Cardiac fibroblast (primary cell): ENCODE measurements at places on chromosomes 12 and 14.
A peak's percentile ranks its signal among the peaks of the same experiment; 100 is the strongest.

DNA sequence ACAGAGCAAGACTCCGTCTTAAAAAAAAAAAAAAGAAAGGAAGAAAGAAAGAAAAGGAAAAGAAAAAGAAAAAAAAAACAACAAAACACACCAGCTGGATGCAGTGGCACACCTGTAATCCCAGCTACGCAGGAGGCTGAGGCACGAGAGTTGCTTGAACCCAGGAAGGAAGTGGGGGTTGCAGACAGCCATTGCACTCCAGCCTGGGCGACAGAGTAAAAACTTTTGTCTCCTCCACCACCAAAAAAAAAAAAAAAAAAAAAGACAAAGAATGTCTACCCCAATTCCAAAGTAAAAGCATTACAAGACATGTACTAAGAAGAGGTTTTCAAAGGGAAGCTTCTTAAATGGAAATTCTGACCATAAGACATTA lies 53.4 kb downstream of the HNRNPC start:
- no peak for DNase-seq

- peak; percentile 78 for DNase-seq
Observed at GRCh38 chr14:58430156-58430555, 2.6 kb downstream of the KIAA0586 start.

GRCh38 chr14:97159124-97159523 lies 361.9 kb downstream of the VRK1 start:
- DNase-seq, result no peak

- no peak for DNase-seq
Observed at GRCh38 chr12:53067074-53067992, 11.9 kb downstream of the SPRYD3 start.

- no peak for DNase-seq
Observed at GRCh38 chr12:24378548-24379407, 429.3 kb upstream of the SOX5 start.

- no peak for DNase-seq
Observed at GRCh38 chr14:81562818-81563217, 29.2 kb upstream of the SEL1L start.

- DNase-seq, result peak; percentile 47
Observed at GRCh38 chr14:32345311-32345791, 16.3 kb downstream of the AKAP6 start.

GRCh38 chr12:10130042-10130441 lies at the start of gene CLEC7A:
CLEC7A (minus strand) TSS chr12:10130199; CDS start chr12:10130082, 117 bp downstream.
- DNase-seq, result no peak

DNA sequence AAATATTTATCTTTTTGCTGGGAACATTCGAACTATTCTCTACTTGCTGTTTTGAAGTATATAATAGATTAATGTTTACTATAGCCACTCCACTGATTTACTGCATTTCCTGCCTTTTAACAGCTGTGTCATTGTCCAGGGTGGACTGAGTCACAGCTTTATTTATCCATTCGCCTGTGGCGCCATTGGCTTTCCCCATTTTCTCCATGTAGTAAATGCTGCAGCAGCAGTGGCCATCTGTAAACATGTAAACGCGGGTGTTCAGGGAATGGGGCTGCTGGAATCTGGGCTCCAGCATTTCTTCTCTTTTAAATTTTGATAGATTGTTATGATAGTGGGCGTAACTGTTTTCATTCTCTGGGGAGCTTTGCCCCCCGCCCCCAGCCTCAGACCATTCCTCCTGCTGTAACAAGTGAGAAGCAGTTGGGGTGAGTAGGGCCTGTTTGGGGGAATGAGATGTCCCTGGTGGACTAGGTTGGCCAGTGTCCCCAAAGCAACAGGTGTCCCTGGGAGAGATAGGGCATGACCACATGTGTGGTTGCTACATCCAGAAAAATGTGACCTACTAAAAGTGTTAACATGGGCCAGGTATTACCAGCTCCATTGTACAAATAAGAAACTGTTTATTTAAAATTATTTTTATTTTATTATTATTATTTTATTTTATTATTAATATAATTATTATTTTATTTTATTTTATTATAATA lies 32.9 kb downstream of the RIN3 start:
- peak; percentile 60 for DNase-seq

GRCh38 chr12:92721130-92721529 lies 18.3 kb downstream of the PLEKHG7 start:
- DNase-seq, result no peak

DNA sequence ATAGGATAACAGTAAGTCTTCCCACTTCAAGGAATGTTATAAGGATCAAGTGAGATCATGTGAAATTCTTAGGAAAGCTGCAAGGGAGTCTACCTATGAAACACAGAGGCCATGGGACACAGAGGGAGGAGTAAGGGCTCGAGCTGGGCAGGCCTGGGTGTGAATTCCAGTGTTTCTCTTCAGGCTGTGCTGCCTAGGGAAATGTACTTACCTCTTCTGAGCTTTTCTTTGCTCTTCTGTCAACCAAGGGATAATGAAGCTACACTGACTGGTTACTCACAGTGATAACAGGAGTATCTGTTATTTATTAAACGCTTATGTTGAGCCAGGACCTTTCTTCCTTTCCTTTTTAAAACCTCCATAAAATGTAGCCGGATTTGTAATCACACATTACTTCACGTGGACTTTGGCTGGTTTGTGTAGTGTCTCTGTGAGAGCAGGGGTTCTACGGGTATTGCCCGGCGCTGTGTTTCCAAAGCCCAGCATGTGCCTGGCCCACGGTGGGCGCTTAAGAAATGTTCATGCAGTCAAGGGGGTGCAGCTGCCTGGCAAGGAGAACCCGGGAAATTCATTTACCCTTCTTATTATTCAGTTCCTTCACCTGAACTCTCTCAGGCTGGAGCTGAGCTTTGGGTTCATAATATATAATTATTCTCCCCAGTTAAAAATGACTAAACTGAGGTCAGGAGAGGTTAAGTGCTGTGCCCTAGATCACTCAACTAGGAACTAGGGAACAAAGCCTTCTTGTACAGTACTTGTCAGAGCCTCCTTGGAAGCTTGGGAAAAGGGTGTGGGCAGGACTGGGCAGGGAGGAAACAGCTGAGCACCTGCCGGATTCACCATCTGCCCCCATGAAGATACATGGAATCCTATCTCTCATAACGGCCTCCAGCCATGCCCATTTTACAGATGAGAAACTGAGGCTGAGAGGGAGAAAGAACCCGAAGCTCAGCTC lies 214.2 kb downstream of the CACNA1C start:
- no peak for DNase-seq

DNA sequence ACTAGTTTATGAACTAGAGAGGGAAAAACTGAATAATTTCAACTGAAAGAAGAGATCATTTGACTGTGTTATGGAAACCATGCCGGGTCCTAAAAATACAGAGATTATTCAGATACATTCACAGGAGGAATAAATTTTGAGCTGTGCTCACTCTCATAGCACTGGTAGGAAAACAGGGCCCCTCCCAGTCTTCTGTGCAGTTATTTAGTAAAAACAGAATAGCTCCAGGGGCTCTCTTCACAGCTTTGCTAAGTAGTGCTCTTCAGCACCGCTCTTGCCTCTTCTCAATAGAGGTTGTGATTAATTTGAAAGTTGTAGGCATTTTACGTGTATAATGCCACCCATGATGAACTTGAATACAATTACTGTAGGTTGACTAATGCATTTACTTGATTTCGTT lies 435.9 kb upstream of the PDE3A start:
- no peak for DNase-seq

- no peak for DNase-seq
Observed at GRCh38 chr12:74595696-74596095, 58.1 kb downstream of the ATXN7L3B start.

DNA sequence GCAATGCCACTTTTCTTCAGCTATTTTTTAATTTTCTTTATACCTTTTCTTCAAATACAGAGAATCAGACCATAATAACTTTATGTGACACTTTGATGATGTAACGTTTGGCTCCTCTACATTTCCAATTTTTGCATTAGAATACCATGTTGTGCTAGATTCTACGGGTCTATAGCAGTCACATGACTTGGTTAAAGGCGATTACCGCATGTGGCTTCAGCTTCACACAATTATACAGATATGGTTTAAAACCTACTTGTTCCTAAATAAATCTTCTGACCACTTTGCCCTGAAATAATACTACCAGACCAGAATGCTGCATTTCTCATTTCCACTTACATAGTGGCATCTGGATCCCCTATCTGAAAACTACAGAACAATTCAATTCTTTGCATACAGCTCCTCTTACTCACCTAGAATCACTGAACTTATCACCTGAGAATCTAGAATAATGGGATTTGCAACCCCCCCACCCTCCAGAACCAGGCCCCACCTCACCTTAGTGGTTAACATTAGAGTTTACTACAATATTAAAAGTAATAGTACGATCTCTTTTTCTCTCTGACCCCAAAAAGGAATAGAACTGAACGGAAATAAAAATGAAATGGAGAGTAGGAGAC lies 1.3 kb downstream of the MAX start:
- DNase-seq, result no peak

DNA sequence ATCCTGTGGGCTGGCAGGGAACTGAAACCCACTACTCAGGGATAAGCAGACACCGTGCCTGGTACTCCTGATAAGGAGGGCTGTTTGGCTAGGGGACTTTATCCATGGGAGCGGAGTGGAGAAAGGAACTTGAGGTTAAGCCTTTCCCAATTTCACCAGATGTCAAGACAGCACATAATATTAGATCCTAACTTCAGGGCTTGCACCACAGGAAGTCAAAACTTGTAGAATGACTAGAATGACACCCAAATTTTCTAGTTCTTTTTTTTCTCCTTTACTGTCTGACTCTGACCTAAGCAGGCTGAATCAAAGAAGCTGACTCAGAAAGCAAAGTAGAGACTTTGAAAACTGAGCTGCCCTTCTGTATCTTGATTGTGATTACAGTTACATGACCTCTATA lies 7.1 kb upstream of the CGRRF1 start:
- peak; percentile 33 for DNase-seq
